ENCODE measurements at places on chromosomes 12 and 14. TPM values are rescaled to one million over a fixed set of nuclear protein-coding genes. Genes with fewer than 3 reads are reported as not detected.

DNA sequence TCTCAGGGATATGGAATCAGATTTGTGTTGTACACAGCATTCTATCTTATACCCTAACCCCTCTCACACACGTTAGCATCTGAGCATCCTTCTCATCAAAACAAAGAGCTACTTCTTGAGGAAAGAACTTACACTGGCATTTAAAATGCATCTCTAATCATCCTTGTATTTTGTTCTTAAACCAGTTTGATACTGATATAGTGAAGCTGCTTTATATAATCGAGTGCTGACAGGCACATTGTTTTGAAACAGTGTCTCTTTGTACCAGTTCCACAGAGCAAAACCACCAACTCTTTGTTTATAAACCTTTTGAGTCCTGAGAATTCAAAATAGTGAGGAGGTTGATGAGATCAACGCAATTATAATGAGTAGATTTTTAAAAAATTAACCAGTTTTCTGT is 8.8 kb downstream of the GPR33 start:
- DNase-seq, result no peak

Gene RND1
- 0.52 TPM for polyA plus RNA-seq

- peak; percentile 19 for DNase-seq
Observed at GRCh38 chr12:69254046-69254445, 14.7 kb downstream of the CPSF6 start.

- DNase-seq, result no peak
Observed at GRCh38 chr14:77151918-77152588, 10.5 kb upstream of the ZDHHC22 start.

GRCh38 chr12:130179191-130179590 is 16.9 kb downstream of the FZD10 start:
- DNase-seq, result no peak

GRCh38 chr12:40907115-40907527 is 214.9 kb downstream of the CNTN1 start:
- DNase-seq, result no peak

DNA sequence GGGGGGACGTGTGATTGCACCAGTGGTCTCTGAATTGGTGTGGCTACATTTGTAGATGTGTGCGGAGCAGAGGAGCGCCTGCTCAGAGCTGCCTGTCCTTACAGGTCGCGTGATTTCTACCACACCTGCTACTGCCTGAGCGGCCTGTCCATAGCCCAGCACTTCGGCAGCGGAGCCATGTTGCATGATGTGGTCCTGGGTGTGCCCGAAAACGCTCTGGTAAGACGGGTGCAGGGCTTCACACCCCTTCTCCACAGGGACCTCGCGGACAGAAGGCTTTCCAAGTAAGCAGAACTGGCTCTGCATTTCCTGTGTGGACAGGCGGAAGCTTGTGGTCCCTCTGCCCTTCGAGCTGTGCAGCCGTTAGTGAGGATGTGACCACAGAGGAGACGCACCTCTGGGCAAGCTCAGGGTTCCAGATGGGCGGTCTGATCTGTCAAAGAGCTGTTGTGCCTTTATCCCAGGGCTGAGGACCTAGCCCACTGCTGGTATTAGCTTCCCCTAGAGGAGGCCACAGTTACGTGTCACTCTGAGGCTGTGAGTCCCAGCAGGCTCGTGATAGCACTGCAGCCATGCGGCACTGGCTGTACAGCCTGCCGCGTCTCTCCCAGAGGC is 47.7 kb downstream of the MAX start:
- DNase-seq, result no peak

GRCh38 chr14:88430976-88431375 is 45.5 kb downstream of the SPATA7 start:
- DNase-seq, result no peak

Gene PARPBP
- 8.2 TPM for polyA plus RNA-seq

DNA sequence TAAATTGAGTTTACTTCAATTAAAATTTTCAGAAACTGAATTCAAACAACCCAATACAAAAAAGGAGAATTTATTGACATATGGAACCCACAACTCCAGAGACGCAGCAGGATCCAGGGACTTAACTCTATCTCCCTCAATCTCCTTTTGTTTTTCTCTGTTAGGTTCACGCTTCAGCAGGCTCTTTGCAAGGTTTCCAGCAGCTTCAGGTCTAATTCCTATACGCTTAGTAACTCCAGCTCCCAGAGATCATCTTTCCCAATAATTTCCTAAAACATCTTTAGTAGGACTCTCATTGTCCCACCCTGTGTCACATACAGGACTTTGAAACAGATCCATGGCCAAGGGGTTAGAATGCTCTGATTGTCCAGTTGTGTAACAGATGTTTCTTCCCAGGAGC is 175.2 kb downstream of the RMST start:
- no peak for DNase-seq

DNA sequence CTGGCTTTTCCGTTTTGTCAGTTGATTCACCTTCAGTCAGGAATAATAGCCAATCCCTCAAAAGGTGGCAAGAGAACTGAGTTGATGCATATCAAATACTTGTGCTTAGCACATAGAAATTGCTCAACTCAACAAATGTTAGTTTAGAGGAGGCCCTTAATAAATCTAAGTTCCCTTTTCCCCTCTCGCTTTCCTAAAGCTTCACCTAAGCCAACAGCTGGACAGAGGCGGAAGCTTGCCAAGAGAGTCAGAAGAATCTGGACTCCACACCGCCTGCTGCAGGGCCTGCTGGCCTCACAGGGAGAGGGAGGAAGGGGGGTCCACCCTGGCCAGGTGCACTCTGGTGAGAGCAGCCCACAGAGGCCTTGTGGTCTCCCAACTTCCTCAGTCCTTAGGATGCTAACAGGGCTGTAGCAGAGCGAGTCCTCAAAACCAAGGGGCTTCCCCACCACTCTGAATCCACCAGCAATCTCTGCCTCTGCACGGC is 213.1 kb downstream of the CHST11 start:
- DNase-seq, result peak; percentile 83

Gene DHH
- 0.82 TPM for polyA plus RNA-seq

GRCh38 chr12:107152315-107152714 is 59.0 kb upstream of the CRY1 start:
- DNase-seq, result no peak

GRCh38 chr12:62915204-62915529 is 19.8 kb downstream of the PPM1H start:
- DNase-seq, result no peak

Gene KRT83
- not detected for polyA plus RNA-seq

DNA sequence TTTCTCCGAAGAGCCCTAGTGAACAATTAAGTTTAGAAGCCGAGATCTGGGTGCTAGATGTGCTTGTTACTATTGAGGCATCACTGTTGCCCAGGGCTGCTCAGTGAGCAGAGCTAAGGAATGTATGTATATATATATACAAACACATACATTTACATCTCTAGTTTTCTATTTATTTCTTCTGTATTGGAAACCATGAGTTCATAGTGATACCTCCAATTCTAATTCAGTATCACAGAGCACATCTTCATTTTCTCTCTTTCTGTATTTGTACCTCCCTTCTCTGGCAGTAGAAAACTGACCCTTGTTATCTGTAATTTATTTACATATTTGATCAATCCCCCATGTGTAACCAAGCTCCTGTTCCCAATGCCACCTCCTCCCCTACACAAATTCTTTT is 40.7 kb upstream of the FUT8 start:
- no peak for DNase-seq

- no peak for DNase-seq
Observed at GRCh38 chr14:68749487-68750475, 43.1 kb downstream of the ZFP36L1 start.

GRCh38 chr12:100186071-100186470 is 14.5 kb upstream of the ACTR6 start:
- no peak for DNase-seq

DNA sequence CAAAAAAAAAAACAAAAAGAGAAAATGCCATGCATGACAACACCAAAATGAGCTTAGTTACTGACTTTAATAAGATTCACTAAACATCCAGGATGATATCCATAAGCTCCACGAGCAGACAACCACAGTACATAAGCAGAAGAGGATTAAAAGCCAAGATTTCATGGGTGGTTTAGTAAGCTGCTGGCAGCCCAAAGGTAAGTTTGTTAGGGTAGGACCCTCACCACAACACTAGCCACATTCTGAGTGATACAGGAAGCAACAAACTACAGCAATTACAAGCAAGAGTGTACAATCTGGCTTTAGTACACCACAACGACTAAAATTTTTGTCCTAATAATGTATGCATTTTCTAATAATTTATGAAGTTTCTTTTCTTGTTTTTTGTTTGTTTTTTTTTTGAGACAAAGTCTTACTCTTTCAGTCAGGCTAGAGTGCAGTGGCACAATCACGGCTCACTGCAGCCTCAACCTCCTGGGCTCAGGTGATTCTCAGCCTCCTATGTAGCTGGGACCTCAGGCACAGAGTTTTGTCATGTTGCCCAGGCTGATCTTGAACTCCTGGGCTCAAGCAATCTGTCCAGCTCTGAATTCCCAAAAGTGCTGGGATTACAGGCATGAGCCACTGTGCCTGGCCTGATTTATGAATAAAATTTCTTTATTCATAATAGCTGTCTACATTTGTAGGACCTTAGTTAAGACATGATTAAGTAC is 221.4 kb downstream of the MED13L start:
- DNase-seq, result no peak

Gene BIN2
- polyA plus RNA-seq, result 2.5 TPM

Gene STK38L
- 19.3 TPM for polyA plus RNA-seq

Gene TUBA1C
- 53.7 TPM for polyA plus RNA-seq

DNA sequence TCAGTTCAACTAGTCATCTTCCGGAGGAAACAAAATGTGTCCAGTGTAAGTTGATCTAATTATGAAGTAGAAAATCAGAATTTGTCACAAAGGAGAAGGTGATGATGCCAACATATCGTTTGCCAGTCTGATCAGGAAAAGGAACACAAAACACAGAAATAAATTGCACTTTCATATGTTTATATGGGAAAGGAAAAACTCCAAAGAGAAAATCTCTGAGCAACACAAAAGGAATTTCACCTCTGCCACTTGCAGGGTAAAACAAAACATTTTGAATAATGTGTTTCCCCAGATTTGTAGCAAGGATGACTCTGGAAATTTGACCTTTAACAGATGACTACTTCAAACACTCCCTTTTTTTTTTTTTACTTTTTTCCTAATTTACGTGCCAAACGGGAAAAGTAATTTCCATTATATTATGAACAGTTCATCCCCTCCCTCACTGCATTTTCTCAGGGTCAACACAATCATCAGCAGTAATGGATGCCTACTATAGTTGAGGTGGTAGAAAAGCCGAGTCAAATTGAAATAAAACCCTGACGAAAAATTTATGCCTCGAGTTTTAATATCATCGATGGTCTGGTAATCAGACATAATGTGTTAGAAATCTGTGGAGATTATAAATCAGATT is 25.6 kb downstream of the MGAT4C start:
- no peak for DNase-seq

Gene SPIC
- polyA plus RNA-seq, result not detected

- DNase-seq, result no peak
Observed at GRCh38 chr12:67593461-67594330, 54.8 kb upstream of the DYRK2 start.

DNA sequence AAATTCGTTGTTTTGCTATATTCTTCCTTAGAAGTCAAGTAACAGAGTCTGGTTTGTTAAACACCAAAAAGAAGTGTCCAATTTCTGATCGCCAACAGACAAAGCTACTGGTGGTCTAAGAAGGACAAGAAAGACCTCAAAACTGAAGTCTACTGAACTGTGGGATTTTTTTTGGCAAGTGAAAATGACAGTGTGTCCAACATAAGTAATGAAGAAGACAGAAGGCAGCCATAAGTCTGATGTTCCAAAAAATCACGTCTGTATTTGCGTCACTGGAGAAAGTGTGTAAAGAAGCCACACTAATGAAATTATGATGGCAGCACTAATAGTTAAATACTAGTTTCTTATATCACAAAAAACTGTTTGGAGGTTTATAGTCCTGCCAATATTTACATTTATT is 32.6 kb downstream of the WASHC3 start:
- DNase-seq, result no peak

Gene FAM90A1
- 0.56 TPM for polyA plus RNA-seq

- DNase-seq, result no peak
Observed at GRCh38 chr14:93665169-93665568, 123.1 kb downstream of the PRIMA1 start.

Gene SLC25A29
- polyA plus RNA-seq, result 36.6 TPM

DNA sequence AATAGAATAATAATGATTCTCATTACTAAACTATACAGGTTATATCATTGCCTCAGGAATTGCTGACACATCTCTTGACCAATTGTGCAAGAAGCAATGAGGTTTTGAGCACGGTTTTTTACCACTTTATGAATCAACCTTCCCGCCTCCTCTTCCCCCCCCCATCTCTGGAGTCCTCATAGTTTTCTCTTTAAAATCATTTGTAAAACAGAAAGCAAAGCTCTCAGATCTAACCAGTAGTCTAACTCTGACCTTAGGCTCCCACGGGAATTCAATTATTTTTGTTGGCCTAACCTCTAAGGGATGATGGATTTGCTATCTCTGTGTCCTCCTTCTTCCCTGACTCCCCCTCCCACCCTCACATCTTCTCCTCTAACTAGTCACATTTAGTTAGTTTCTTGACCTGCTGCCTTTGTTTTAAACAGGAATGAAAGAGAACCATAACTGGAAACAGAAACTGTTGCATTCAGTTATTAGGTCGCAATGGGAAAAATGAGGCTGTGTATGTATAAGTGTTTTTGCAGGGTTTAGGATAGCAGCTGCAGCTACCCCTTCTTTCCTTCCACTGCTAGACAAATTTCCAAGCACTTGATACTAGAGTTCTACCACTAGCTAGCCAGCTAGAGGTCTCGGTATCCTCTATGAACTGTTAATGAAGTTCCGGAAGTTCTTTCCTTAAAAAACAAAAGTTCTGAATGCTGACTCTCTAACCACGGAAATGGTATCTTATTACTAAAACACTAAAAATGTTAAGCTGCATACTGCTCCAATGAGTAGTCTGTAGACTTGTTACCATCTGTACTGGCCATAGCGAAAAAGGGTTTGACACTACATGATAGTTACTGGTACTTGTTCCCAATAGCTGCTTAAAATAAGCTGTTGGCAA is 65.4 kb downstream of the TAOK3 start:
- peak; percentile 81 for DNase-seq

DNA sequence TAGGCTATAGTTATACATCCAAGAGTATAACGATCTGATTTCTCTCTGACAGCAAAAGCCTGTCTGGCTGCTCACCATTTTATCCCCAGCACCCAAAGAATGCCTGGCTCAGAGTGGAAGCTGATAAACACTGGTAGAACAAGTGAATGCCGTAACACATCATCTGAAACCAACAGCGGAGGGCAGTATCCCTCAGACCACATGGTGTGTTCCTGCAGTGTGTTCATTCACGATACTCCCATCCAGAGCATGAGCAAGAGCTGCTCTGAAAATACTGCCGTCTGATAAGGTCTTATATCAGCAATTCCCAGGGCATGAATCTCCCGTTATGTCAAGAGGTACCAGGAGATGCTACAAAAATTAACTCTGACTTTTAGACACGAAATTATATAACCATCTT is 95.9 kb downstream of the TTC7B start:
- no peak for DNase-seq

GRCh38 chr12:72543777-72544467 is 271.8 kb downstream of the TRHDE start:
- no peak for DNase-seq

Gene NFE2
- polyA plus RNA-seq, result 3.5 TPM

Gene ZC2HC1C
- polyA plus RNA-seq, result 0.79 TPM

- no peak for DNase-seq
Observed at GRCh38 chr12:51087818-51088217, 4.4 kb upstream of the CSRNP2 start.
